Stimulated activated CD8-positive, alpha-beta memory T cell treated with anti-CD3 and anti-CD28 coated beads, Interleukin-7, amount 100 ng/mL, for 1 hour (primary cell): ENCODE measurements at places on chromosomes 5 and 9.

DNA sequence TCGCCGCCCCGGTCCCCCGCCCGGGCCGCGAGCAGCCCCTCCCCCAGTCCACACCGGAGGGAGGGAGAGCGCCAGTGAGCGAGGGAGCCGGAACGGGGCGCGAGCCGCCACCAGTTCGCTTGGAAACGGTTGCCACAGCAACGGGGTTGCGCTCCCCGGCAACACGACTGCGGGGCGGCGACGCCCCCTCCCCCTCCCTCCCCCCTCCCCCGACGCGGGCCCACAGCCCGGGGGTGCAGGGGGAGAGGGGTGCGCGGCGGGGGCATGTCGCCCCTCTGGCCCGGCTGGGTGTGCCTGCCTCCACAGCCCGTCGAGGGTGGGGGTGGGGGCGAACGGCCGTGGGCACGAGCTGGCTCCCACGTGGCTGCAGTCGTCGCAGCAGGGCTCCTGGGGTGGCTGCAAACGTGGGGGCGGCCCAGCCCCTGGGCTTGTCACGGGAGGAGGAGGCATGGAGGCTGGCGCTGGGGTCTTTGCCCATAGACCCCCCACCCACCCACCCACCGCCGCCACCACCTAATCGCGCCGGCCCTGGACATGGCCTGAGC, 524 bp downstream of the PRR7 start:
- DNase-seq, result no peak

DNA sequence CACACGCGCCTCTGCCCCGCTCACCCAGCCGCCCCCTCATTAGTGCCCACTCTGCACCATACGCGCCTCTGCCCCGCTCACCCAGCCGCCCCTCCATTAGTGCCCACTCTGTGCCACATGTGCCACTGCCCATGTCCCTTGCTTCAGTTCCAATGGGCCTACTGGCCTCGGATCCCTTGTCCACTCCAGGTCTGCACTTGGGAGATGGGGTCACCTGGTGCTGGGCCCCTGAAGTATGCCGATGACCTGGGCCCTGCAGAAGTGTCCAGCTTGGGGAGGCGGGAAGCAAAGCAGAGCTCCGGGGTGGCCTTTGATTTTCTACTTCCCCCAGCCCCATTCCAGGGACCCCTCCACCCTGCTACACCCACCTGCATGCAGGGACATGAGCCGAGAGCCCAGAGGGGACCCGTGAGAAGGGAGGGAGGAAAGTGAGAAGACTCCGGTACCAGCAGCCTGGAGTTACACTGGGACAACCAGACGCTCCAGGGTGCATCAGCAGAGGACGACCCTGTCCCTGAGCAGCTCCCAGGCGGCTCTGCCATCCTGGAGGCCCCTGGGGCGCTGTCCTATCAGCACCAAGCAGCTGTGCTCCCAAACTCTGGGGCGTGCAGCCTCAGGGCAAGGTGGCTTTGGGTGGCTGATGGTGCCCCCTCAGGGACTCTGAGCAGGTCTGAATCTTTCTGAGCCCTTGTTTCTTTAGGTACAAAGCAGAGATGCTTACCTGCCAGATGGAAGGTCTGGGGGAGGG, 140.8 kb downstream of the RXRA start:
- DNase-seq, result no peak

DNA sequence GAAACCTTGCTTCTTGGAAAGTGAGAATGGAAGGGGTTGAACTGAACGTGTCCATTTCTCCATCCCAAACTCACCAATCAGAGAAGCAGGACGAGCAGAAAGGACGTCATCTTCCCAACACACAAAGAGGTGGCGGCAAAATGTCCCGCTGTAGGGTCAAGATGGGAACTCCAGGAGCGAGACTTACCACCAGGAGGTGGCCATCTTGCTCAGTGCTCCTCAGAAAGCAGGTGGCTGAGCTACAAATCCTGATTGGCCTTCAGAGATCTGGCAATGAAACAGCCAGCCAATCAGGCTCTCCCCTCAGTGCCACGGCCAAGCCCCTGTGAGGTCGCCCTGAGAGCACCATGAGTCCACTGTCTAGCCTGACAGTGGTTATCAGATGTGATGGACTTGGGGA, 259.0 kb downstream of the NDUFS4 start:
- DNase-seq, result no peak

DNA sequence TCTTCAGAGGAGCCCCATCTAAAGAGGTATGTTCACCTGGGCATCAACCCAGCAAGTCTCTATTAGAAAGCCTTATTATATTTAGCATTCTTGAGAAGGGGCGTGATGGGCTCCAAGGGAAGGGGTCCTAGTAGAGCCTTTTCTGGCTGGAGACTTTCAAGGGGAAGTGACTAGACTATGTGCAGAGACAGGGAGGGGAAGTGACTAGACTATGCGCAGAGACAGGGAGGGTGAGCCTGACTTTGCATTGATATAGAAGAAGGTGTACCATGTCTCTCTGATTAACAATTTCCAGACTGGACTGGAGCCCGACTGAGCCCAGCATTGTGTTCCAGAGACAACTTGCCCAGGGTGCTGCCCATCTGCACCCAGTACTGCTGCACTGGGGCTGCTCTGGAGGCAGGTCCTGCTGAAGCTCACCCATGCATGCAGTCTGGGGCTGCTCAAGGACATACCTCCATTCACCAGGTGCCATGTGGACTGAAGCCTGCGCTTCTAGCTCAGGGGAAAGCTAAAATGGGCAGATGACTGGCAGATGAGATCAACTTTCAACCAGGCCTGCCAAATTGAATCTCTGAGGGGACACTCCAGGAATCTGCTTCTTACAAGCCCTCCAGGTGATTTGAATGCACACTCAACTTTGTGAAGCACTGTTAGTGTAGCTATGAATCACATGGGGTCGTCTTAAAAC, 83.0 kb upstream of the GNA14 start:
- no peak for DNase-seq

- DNase-seq, result no peak
These were observed 171.5 kb downstream of the EFNA5 start for GRCh38 chr5:107499237-107499636.

GRCh38 chr5:64462391-64462790, 43.4 kb upstream of the RGS7BP start:
- no peak for DNase-seq

GRCh38 chr9:13022756-13023155, 247.9 kb downstream of the LURAP1L start:
- no peak for DNase-seq

- no peak for DNase-seq
These were observed 94.8 kb downstream of the NUDT12 start for GRCh38 chr5:103467831-103468230.

DNA sequence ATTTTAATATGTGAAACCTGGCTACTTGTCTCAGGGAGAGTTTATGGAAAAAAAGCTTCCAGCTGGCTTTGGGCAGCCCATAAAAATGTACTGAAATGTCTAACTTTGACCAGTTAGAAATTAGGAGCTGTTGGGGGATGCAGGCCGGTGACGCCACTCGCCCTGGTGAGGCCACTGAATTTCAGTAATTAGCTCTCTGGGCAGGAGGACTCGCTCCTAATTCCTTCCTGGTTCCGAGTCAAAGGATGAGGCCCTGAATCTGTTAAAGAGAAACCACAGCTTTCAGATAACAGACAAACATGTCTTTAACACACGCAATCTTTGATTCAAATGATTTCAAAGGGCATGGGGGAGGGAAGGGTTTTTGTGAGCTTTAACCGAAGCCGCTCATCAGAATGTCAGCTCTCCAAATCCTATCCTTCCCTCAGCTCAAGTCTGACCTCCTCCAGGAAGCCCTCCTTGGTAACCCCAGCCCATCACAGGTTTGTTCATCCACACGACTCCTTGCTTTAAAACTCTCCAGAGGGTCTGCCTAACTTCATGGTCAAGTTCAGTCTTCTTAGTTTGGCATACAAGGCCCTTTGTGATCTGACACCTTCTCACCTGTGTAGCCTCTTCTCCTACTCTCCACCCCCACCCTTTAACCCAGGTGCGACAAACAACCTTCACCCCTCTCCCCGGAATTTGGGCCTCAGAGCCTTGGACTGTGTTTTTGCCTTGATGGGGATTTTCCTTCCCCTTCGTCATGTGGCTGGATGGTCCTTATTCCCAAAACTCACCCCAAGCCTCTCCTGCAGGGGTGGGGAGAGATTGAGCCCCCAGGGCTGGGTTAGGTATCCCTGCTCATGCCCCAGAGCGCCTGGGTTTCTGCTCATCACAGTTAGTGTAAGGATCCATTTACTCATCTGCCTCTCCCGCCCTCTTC, 13.6 kb upstream of the PHF19 start:
- DNase-seq, result no peak

GRCh38 chr5:150503977-150504620, 3.8 kb upstream of the NDST1 start:
- no peak for DNase-seq

DNA sequence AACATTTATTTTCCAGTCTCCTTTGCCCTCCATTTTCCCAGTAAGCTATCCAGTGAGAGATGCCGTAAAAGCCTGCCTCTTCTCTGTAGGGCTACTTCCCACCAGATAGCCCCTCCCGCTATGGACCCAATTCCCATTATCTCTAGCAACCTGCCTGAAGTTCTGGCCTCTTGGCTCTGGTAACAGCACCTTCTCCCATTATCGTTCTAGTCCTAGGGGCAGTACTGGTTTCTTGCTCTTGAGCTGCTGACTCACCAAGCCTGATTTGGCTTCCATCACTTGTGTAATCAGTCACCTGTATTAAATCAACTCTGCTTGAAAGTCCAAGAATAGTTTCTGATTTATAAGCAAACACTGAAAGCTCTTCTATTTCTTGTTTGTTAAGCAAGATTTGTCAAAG, 42.8 kb upstream of the PARP8 start:
- DNase-seq, result no peak

DNA sequence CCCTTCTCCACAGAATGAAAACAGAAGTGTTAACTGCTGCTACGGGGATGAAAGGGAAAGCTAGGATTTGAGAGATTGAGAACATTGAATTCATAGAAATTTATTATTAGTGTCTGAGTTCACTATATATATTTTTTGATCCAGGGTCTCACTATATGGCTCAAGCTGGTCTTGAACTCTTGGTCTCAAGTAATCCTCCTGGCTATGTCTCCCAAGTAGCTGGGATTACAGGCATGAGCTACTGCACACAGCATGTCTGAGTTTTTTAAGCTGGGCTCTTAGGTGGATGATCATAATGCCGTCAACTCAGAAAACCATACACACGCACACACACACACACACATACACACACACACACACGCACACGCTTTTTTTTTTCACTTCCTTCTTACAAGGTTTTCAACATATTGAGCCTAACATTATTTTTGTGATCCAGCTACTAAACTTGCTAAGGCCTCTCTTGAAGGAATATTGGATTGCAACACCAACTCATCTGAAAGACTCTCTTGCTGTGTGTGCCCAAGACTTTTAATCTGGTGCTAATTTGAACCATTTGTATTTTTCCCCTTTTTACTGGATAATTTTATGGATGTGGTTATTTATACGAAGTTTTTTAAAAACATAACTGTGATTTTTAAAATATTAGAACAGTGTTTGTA, 1045.4 kb downstream of the DTWD2 start:
- no peak for DNase-seq

DNA sequence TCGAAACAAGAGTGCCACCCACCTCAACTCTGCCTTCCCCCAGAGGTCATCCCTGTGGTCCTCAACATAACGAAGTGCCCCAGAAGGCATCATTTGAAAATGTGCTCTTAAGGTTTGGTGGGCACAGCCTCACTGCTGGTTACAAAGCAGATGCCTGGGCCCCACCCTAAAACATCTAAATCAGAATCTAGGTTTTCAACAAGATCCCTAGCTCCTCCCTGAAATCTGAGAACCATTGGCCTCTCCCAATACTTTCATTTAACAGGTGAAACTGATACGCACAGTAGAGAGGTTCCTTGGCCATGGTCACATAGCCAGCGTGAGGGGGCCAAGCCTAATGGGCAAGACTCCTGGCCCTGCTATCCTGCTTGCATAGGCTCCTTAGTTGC, 376.2 kb upstream of the CLINT1 start:
- DNase-seq, result no peak

GRCh38 chr5:151094030-151094851, 13.4 kb upstream of the TNIP1 start:
- peak; percentile 36 for DNase-seq

DNA sequence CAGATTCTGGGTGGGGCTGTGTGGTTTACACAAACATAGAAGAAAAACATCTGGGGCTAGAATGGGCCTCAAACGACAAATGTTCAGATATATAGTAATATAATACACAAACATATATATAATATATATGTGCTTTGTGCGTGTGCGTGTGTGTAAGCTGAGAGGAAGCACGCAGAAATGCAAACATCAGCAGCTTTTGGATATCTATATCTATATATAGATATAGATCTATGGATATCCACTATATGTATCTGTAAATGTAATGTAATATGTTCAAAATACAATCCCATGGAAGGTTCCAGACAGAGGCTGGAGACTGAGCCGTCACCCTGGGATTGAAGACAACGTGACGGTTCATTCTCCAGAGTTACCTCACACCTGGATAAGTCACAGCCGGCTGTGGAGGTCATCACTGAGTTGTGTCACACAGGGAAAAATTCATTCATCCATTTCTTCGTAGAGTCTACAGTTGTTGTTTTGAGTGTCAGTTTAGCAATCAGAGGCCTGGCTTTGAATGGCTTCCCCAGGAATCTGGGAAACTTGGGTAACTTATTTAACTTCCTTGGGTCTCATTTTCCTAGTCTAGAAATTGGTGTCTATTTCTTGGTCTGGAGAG, 123.0 kb upstream of the CPEB4 start:
- no peak for DNase-seq

DNA sequence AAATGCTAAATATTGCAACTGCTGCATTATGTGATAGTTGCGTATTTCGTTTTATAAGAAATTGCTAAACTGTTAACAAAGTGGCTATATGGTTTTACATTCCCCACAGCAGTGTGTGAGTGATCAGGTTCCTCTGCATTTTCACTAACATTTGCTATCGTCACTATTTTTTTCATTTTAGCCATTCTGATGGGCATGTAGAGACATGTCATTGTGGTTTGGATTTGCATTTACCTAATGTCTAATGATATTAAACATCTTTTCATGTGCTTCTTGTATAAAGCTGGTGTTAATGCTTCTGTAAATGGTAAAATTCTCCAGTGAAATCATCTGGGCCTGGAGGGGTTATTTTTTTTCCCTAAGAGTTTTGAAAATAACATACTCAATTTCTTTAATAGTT, 61.6 kb downstream of the ERCC6L2 start:
- DNase-seq, result no peak

DNA sequence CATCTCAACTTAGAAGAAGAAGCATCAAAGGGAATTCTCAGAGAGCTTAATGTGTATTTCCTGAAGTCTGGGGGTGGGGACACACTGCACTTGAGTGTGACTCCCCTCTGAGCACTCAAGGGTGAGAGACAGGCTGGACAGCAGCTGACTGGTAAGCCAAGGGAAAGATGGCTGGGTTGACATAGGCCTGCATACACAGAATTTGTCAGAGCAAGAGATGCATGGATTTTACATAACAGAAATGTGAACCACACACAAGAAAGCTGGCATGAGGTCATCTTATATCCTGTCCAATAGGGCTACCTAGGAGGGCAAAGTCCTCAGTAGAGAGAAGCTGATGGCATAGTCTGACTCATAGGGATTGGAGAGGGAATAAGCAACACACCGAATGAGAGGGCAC, 114.3 kb upstream of the EPB41L4A start:
- DNase-seq, result no peak

DNA sequence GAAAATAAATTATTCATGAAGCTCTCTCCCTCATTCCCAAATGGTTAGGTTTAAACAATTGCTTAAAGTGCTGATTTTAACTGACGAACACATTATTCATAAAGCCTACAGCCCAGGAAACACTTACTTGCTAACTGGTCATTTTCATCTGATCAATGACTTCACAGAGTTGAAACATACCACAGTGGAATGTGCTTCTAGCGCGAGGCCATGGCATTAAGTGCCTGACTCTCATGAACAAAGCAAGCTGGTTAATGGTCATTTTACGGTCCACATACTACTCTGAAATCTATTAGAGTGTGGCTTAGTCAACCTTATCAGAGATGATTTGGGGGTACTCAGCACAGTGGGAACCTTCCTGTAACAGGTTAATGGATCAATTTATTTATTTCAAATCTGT, 114.6 kb downstream of the MED27 start:
- DNase-seq, result no peak
